Activated T-cell treated with anti-CD3 and anti-CD28 coated beads for 48 hours (primary cell): ENCODE measurements at places on chromosomes 12 and 14.
A peak's percentile ranks its signal among the peaks of the same experiment; 100 is the strongest.

- no peak for DNase-seq
Measured at GRCh38 chr12:44817687-44818086, 58.4 kb downstream of the NELL2 start.

- no peak for DNase-seq
Measured at GRCh38 chr14:91298576-91298975, 54.1 kb upstream of the GPR68 start.

DNA sequence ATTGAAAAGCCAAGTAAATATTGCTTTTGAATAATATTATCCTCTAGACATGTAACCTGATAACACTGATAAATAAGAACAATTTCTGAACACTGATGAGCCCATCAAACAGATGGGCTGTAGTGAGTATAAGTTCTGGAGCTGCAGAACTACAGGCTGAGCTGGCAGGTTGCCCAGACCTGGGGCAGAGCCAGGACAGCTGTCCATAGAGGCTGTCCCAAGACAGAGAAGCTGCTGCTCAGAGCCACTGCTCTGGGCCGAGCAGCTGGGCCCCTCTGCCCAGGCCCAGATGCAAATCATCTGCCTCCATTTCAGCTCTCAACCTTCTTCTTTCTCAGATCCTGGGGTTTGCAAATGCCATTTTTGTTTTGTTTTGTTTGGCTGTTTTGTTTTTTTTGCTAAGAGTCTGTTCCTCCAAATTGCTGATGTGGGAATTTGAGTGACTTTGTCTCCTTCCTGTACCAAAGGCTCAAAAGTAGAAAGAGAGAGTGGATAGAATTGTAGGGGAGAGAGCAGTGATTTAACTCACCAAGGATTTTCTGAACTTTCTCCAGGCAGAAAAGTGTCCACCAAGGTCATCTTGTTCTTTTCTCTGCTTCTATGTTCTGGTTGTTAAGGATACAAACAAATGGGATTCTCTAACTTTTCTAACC lies 4.0 kb upstream of the TESPA1 start:
- no peak for DNase-seq

DNA sequence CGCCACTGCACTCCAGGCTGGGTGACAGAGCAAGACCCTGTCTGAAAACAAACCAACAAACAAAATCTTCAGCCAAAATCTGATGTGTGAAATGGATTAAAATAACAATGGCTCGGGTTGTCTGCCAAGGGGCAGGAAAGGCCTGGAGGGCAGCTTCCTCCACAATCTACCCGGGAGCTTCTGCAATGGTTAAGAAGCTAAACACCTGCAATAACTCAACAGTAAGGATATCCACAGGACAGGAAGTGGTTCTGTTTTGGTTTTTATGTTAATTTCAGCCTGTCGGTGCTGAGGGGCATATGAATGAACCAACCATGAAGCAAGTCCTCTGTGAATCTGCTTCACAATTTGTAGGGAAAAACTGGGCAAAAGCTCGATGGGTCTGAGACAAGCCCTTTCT lies 34.4 kb downstream of the RAD52 start:
- no peak for DNase-seq

DNA sequence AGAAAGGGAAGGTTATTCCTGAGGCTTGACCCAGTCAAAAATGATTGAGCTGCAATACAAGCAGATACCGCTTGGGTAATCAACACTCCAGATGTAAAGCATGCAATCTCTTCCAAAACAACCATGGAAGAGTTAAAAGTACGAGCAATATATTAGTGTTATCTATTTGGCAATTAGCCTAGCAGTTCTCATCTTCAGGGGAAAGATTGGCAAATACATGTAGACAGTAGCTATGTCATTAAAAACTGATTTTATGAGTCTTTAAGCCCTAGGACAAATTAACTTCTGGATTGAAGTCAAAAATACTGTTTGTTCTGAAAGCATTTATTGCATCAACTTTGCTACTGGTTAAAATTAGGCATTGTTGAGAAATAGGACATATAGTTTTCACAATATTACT lies 9.3 kb upstream of the GYS2 start:
- DNase-seq = no peak

GRCh38 chr12:122385171-122386016 lies 37.1 kb downstream of the CLIP1 start:
- DNase-seq = no peak

DNA sequence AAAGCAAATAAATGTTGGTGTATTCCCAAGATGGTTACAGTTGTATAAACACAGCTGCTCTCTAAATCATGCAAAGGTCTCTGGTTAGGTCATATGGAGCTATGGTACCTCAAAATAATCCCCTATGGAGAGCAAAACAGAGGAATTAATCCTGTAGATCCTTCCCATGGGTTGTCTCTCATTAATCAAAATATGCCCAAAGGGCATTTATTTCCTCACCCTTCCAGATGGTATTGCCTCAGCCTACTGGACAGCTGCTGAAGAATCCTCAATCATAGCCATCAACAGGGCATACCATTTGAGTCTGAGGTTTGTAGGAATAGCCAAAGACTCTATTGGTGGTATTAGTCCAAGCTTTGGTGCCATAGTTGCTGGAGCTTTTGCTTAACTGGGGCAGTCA lies 360.9 kb downstream of the RPL10L start:
- DNase-seq = no peak

GRCh38 chr14:72699852-72700257 lies 194.0 kb downstream of the DPF3 start:
- no peak for DNase-seq

- no peak for DNase-seq
Measured at GRCh38 chr14:101950516-101951215, 13.7 kb upstream of the DYNC1H1 start.

DNA sequence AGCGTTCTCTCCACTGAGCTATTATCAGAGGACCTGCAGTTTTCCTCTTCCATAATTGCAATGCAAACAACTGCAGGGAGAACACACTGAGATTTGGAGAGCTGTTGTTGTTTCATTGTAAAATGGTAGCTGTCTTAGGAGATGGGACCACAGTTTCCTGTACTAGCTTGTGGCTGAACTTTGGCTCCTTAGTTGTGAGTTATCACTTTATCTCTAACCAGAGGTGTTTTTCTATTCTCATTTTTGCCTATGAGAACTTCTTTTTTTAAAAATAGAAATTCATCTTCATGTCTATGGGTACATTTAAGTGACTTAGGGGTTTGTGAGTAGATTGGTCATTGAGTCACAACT lies 216.5 kb downstream of the SLC38A4 start:
- DNase-seq = no peak

DNA sequence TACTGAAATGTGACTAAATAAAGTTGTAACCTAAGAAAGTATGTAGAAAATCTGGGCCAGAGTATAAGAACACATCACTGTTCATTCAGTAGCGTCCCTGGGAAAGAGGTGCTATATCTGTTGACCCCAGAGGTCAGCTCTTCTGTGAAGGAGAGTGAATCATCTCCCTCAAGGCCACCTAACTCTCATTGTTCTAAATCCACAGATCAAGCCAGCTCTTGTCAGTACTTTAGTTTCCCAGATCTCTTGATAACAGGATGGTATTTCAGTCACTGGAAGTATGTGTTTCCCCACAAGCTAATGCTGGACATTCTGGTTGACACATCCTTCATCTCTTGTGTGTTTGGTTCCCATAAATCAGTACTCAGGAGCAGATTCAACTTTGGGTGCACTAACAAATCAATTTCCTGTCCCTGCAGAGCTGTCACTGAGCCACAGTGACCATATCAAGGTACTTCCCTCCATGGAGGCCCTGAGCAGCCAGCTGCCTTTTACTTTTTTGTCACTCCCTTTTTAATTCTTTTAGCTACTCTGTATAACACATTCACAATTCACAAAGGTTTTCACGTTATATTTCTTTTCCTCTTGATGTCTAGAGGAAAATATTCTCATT lies 7.8 kb downstream of the KRT1 start:
- no peak for DNase-seq

DNA sequence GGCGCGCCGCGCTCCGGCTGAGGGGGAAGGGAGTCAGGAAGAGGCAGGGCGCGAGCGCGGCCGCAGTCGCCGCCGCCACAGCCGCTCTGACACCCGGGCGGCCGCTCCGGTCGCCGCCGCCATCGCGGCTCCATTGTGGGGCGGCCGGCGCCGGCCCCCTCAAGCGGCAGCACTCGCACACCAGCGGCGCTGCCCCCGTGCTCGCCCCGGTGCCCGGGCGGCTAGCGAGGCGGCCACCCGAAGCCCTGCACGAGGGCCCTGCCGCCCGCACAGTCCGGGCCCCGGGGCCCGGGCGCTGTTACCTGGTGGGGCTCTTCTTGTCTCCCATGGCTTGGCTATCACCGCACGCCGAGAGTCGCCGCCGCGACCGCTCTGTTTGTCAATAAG lies 202 bp downstream of the YAF2 start:
- peak; percentile 34 for DNase-seq

DNA sequence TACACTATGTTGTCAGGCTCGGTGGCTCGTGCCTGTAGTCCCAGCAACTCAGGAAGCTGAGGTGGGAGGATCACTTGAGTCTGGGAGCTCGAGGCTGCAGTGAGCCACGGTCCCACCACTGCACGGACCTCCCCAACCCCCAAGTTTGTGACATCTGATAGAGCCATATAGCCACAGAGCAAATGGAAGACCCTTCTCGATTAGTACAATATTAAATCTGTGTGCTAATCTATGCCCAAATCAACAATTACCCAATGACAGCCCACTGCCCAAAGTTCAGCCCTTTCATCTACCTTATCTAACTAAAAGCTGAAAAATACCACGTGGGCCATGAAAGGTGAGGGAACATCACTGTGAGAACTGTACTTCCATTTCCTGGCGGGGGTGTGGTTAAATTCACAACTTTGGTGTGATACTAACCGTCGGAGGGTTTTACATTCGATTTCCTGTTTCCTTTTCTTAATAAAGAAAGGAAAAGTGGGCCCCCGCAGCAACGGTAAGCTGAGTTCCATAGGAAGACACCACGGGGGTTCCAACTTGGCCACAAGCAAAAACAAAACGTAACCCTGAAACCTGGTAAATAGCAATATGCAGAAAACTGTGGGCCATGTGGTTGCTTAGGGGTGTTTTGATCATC lies 31.2 kb upstream of the FOS start:
- peak; percentile 54 for DNase-seq

DNA sequence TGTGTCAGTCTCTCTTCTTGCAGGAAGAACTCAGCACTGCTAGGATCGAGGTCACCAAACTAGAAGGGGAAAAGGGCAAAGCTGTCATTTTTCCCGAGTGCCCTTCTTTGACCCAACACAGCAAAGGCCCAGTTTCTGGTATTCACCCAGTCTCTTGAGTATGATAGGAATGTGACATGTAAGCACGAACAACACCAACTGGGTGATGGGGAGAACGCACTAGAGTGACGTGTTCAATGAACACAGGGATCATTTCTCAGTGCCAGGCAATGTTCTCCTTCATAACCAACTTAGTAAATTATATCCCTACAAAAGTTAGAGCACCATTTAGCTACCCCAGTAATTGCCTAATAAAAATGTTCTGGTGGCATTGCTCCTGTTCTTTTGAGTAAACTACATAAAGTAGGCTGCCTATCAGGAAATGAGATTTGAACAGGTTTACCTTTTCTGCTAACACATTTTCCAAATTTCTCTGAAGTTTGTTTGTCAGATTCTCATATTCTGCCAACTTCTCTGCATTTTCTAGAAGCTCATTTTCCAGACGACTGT lies 64.5 kb downstream of the NIN start:
- DNase-seq = no peak

- DNase-seq = no peak
Measured at GRCh38 chr12:6465467-6466183, 4.9 kb downstream of the VAMP1 start.

GRCh38 chr14:63394841-63395240 lies 76.1 kb upstream of the GPHB5 start:
- DNase-seq = no peak

DNA sequence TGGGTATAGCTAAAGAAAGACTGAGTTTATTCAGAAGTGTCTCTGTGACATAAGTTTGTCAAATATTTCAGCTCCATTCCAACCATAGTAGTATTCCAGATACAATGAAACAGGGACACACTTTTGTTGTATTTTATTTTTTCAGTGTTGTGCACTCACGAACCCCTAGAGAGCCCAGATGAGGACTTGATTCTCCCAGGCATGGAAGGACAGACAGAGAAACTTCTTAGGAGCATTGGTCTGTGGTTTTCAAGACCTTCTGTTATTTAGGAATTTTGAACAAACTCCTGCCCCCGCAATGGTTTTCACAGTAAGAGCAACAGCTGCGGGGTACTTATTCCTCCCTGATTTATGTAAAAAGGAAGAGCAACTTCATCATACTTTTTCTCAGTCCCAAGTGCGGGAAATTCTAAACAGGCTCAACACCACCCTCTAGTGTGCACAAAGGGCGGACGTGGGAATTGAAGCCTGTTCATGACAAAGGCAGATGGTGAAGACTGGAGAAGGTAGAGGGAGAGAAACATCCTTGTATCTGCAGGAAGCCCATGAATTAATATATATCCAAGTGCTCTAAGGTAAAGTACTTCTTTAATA lies 147.6 kb downstream of the PAH start:
- peak; percentile 18 for DNase-seq

- DNase-seq = no peak
Measured at GRCh38 chr14:83864106-83864505, 1665.8 kb upstream of the FLRT2 start.

DNA sequence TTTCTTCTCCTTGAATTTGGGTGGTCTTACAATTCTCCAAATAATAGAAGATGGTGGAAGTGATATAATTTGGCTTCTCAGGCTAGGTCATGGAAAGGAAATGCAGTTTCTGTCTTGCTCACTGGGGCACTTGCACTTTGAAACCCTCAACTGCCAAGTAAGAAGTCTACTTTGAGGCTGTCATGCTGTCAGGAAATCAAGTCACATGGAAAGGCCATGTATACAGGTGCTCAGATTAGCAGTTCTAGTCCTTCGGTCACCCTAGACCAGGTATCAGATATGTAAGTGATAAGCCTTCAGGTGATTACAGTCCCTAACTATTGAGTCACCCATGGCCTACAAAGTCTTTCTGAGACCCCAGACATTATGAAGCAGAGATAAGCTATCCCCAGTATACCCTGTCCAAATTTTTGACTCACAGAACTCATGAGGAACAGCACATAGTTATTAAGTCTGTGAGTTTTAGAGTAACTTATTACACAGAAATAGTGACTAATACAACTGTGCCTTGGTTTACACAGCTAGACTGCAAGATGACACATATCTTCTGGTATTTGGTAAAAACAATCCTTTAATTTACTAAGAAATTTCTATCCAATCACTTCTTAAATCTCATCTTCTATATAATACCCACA lies 26.3 kb upstream of the BBS10 start:
- DNase-seq = no peak
